ENCODE measurements at places on chromosomes 1 and 21.

DNA sequence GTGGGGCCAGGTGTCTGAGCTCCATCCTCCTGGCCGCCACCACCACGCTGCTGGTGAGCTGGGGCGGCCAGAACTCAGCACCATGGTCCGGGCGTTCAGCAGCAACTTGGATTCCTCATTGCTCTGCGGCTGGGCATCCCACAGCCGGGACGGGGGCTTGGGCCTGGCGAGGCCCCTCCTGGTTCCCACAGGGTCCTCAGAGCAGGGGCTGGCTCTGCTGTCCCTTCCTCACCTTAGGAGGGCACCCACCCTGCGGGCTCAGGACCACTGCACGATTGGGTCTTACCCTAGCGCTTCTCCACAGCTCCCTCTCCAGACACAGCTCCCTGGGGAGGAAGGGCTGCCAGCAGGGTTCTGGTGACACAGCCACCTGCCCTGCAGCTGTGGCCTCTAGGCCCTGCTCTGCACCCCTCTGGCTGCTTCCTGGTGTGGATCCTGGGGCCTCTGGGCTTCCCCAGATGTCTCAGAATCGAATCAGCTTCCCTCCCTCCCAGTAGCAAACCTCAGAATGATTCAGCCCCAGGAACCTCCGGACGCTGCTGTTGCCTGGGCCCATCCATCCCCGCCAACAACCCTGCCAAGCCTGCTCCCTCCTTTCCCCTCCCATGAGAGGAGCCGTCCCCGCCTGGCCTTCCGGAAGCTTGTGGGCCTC is 25.0 kb downstream of the CRYAA start:
- no peak for DNase-seq

- DNase-seq: no peak
Observed at GRCh38 chr1:89949991-89950624, 44.8 kb upstream of the ZNF326 start.

DNA sequence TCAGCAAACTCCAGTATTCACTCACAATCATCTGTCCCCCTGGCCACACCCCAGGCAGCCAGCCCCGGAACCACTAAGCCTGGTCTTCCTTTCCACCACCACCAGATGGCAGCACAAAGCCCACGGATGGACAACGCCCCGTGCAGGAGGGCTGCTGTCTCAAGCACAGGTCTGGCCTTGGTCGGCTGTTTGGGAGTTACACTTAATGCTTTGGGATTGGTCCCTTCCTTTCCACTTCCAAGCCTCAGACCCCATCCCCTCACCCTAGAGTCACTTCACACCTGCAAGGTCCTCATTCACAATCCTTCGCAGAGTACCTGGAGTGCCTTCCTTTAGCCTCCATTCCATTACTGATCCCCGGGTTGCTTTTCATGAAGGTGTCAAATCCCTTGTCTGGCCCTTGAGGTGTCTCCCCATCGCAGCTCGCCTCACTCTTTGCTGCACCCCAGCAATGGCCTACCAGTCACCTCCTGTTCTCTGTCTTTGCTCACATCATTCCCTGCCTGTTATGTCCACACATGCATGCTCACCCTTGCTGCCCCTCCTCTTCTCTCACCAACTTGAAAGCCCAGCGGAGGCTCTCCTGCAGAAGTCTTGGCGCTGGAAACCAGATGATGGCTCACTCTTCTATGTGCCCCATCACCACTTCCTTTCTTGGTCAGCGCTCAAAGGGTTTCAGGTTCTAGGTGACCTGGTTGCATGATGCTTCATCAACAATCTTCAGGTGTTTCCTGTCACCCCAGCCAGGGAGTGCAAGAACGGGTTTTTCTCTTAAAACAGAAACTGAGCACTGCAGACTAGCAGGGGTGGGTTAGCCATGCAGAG is 24.9 kb upstream of the KCNA2 start:
- DNase-seq: peak; percentile 71

GRCh38 chr1:151908228-151908691 is 1.1 kb downstream of the THEM4 start:
- no peak for DNase-seq

DNA sequence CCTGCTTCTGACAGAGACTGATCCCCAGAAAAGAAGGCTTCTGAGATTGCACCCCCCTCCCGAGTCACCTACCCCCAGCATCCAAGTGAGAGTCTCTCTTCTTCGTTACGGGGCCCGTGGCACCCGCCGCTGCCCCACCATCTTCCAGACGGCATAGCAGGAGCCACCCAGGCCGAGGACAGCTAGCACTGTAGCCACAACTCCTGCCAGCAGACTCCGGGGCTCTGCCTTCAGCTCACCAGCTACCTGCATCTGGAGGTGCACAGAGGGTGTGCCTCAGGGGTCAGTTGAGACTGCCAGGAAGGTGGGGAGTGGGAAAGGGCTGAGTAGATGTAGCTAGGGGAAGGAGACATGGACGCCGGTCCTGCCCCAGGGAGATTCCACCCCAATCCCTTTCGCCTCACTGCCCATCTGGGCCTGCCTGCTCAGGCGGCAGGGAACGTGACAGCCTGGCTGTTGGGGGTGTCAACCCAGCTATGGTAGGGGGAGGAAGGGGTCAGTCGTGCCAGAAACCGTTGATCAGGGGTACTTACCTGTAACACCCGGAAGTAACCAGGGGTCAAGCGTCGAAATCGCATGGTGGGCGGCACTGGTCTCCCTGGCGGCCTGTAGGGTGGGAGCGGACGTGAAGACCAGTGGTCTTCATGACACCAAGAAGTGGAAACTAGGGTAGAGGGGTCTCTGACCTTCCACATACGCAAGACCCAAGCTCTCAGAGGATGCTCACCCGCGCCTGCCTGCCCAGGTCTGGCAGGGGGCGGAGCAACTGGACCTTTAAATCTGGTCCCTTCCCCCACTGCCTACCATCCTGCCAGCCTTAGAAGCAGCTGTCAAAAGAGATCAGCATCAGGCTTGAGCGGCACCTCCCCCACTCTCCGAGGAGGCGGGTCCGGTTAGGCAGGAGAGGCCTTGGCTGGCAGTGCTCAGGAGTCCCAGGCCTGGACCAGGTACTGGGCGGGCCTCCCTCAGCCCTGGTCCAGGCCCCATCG is at the start of gene ZNF593OS:
TSS of gene ZNF593OS (minus strand) at position 749 of the 989 bp plus-strand sequence. CDS start at position 578, 171 bp downstream.
- DNase-seq: no peak

DNA sequence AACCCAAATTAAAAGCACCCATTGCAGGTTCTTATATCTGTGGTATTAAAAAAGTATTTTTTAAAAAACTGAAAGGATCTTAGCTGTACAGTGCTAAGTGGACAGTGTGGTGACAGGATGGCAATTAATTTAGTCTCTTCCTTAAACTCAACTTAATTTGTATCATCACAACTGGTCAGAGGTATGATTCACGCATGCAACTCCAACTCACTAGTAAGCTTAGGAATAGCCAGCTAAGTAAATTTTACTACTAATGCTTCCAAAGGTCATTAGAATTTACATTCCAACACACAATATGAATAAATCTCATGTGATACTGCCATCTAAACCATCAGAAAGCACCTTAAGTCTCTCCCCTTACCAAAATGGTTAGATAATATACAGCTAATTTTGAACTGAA is 35.4 kb downstream of the ENAH start:
- DNase-seq: no peak
